Right ventricle myocardium inferior (tissue), 1 donor: ENCODE measurements at places on chromosomes 4 and X.

GRCh38 chr4:80611678-80611979 lies 276.1 kb downstream of the CFAP299 start:
- no peak for DNase-seq

GRCh38 chr4:136369073-136369472 lies 1163.2 kb downstream of the PCDH18 start:
- no peak for DNase-seq

DNA sequence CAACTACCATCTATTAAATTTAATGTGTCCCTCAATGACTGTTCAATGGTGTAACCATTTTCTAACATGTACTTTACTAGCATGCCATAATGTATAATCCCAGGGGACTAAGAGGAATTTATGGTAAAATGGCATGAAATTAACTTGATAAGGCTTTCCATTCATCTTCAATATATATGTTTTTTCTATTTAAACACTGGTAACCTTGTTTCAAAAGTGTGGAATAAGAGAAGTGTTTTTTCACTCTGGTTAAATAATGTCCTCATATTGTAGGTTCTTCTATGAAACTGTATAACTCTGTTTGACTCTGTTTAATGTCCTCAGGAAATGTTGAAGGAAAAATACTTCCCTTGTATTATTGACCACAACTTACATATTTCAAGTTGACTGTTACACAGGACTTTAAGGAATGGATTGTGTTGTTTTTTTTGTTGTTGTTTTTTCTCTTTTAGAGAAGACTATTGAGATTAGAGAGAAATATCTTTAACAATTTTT lies 113.8 kb upstream of the ARSJ start:
- DNase-seq, result no peak

GRCh38 chrX:100405424-100405823 lies 4.6 kb downstream of the PCDH19 start:
- DNase-seq, result no peak

DNA sequence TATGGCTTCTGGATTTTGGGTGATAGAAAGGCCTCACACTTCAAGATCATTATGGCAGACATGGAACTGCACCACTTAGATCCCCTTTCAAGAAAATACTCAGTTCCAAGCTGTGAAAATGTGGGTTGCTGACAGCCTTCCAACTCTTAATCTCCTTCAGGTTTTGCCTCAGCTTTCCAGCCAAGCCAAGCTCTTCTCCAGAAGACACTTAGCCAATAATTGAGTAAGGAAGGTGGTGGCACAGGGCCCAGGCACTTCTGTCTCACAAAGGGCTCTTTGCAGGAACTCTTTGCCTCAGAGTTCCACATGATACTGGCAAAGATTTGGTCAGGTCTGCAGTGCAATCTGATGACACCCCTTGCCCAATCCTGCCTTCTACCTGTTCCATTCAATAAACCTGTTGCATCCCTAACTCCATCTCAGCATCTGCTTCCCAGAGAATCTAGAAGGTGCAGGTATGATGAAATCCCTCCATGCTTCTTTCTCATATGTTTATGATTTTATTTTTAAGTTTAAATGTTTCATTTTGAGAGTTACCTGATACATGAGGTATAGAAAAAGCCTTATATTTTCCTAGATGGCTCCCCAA lies 30.6 kb downstream of the ANXA5 start:
- peak; percentile 72 for DNase-seq

DNA sequence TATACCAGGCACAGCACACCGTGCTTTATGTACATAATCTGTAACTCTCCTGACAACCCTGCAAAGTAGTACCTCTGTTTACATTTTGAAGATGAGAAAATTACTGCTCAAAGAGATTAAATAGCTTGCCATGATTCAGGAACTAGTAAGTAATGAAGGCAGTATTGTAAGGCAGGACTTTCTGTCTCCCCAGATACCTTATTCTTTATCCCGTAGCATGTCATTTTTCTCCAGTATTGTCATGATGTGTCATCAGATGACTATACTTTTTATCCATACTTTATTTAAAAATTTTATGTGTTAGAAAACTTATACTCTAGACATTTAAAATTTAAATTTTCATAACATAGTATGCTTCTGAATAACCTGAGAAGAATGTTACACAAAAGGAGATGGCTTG lies 188.3 kb upstream of the NUDT6 start:
- no peak for DNase-seq

GRCh38 chr4:76270244-76271175 lies 19.0 kb downstream of the FAM47E start:
- no peak for DNase-seq

DNA sequence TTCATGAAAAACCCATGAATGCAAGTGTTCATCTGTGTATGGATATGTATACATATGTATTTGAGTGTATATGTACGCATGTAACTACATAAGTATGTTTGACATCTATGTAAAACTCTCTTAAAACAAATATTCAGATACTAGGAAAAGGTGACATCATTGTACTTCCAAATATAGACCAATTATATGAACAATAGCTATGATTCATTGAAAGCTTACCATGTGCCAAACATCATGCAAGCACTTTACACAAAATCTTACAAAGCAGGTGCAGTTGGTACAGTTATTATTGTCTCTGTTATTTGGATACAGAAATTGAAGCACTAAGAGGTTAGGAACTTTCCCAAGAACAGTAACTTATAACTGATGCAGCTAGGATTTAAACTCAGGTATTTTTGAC lies 21.4 kb downstream of the MAGEB17 start:
- no peak for DNase-seq

DNA sequence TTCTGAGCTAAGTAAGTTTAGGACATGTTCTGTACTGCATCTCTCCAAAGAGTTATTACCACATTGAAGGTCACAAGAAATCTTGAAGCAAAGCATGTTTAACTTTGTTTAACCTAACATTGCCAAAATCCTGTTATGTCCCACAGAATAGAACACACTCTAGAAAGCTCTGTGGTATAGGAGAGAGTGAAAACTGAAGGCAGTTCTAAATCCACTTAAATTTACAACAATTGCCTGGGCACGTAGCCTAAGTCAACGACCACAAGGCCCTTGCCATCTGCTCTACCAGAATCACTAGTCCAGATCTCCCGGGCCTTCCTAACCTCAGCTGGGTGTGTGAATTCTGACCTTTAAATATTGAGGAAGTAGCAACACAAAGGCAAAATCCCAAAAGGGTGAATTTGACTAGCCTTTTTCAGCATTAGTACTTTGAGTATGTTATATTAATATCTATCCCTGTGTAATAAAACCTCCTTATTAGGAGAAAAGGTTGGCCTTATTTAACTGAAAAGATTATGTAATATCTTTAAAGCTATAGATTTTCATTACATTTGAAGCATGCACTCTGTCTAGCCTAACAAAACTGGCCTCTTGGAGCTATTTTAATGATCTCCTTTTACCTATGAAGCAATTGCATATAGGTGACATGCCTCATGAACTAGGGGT lies 4.5 kb upstream of the MAML3 start:
- DNase-seq, result no peak

- DNase-seq, result no peak
Observed at GRCh38 chr4:98544818-98545414, 113.5 kb downstream of the TSPAN5 start.

DNA sequence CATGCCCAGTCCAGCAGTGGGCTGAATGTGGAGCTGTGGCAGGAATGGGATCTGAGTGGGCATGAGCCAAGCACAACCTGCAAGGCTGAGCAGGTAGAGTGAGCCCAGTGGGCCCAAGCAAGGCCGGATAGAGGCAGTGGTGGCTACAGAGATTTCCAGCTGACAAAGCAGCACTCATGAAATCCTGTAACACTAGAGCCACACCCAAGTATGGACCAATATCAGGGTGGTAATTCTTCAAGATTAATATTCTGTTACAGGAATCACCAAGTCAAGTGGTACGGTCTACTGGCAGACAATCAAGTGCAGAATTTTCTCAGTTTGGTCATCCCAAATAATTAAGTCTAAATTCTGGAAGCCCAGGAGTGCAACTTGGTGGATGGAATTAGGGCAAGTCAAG lies 132.4 kb upstream of the ENPEP start:
- no peak for DNase-seq

DNA sequence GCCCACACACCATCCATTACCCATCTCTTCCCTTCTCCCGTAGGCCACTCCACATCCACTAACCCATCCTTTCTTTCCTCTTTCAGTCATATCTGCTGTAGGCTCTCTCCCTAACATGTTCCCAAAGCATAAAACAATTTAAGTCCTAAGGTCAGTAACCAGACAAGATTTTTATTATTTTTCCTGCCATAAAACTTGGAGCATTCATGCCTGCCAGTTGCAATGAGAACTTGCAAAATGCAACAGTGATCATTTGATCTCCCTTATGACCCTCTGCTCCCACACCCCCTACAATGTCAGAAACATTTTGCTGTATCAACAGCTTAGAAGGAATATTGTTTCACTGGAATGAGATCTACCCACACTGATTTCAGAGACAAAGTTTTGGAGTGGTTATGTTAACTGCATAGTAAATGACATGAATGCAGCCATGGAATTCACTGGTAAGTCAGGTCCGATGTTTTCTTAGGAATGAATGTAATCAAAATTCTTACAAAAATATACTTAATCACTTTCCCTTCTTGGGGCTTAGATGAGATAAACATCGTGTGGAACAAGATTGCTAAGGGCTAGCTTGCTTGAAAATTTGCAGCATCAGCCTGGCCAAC lies 5.7 kb downstream of the NIPAL1 start:
- DNase-seq, result no peak

DNA sequence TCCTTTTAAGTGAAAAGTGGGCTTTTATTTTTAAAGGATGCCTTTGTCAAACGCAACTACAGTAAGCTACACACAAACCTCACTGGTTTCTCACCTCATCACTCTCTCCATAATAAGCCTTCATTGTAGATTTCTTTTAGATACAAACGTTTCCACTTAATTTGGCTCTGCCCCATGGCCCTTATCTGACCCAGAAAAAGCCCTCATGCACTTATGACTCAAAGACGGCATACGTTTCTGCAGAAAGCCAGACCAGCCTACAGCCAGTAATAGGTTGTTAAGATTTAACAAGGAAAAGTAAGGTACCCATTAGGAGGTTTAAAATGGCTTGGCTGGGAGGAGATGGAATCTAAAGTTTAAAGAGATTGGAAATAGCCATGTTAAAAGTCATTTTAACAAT lies 914.6 kb upstream of the INTU start:
- no peak for DNase-seq

GRCh38 chr4:76752861-76753501 lies 145.0 kb downstream of the SOWAHB start:
- DNase-seq, result no peak

DNA sequence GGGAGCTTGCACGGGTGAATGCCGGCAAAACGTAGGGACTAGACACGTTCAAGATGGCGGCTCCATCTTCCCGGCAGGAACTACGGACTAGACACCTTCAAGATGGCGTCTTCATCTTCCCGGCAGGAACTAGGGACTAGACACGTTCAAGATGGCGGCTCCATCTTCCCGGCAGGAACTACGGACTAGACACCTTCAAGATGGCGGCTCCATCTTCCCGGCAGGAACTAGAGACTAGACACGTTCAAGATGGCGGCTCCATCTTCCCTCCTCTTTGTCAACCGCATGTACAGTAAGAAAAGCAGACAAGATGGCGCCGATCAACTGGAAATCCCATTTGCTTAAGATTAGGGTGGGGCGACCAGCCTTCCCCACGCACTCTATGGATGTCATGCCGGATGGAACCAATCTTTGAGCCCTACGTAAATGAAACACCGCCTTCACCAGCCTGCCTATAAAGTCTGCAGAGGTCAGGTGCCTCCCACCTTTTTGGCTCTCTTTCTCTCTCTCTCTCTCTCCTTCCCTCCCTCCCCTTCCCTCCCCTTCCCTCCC lies 222.4 kb downstream of the CRLF2 start:
- no peak for DNase-seq

DNA sequence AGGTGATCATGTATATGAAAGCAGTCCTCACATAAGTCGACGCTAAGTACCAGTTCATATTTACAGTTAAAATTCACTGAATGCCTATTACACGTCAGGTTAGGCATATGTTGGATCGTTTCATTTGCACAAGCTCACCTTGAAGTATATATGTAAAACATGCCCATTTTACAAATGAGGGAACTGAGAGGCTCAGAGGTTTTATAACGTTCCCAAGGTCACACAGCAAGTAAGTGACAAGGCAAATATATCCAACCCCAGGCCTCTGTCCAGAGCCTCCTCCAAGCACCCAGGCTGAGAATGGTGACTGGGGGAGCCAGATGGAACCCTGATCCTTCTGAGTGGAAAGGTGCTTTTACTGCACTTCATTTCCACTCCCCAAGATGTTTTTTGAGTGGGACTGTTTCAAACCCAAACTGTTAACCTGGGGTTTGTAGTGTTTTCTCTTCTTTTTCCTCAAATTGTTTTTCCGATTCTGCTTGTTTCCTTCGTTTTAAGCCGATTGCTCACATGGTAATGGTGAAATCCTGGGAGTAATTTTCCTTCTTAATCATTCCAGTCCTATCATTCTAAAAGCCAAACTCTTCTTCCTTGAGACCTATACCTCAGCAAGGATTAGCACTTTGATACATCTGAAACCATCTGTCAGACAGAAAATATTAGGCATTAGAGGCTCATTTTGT lies 791 bp downstream of the SMIM20 start:
- DNase-seq, result no peak

DNA sequence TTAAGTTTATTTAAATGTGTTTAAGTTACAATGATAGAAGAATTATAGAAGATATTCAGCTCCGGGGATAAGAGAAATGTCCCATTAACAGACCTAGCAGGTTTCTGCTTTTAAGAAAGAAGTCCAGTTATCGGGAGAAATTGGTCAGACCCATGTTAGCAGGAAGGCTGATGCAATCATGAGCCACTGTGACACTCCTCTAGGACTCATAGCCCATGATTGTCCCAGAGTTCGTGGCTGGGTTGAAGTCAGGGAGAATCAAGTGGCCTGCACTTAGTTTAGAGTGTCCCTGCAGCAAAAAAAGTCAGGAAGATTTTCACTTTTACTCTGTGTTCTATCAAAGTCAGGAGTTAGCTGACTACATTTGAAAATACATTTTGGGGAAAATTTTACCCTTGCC lies 72.0 kb downstream of the TMEM144 start:
- no peak for DNase-seq

GRCh38 chr4:17492058-17492741 lies 19.7 kb downstream of the QDPR start:
- no peak for DNase-seq

GRCh38 chr4:139317635-139318034 lies 15.4 kb upstream of the NDUFC1 start:
- DNase-seq, result no peak

DNA sequence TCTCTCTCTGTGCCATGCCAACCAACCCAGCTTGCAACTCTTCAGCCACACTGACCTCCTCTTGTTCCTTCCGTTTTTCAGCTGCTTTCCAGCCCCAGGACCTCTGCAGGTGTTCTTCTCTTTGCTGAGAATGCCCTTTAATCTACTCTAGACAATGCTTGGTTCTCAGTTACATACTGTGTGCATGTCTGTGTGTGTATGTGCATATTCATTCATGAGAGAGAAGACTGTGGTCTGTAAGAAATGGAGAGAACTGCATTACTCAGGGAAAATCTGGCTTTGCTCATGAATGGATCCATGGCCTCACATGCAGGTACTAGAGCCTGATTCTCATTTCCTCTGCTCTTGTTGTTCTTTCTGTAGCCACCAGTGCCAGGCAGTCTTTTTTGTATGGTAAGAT lies 636.9 kb upstream of the TENM3 start:
- no peak for DNase-seq
